Cortex of kidney (tissue), 1 donor: ENCODE measurements at places on chromosomes 11 and 22.

GRCh38 chr22:39624501-39624821 is 53.9 kb downstream of the CACNA1I start:
- DNase-seq = no peak

DNA sequence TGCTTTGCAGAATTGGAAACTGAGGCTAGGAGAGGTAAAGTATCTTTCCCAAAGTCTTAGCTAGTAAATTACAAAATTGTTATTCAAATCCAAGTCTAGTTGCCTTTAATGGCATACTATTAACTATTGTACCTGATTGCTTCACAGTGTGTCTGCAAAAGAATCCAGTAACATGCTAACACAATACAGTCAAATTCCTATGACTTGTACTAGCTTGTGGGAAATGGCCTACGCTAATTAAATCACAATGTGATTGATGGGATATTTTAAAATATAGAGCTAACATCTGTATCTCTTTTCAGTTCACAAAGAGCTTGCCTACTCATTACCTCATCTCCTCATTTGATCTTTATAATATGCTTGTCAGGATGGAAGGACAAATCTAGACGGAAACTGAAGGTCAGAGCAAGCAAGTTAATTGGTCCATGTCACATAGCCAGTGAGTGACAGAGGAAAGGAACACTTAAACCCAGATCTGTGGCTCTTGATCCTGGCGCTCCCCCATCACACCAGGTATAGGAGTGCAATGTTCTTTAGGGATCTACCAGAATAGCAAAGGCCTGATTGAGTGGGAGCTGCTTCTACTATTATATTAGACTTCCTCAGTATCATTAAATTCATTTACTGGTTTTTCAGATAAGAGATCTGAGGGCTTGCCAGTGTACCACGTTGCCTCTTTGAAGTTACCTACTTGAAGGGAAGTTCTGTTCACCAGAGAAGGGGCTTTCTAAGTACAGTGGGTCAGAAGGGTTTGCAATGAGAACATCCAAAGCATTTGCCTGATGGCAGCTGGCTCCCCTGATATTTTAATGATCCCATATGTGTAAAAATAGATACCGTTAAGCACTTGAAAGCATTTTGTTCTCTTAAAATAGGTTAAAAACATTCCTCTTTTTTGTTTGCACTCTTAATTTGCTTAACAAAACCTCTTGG is 213.6 kb upstream of the SESN3 start:
- DNase-seq = no peak

DNA sequence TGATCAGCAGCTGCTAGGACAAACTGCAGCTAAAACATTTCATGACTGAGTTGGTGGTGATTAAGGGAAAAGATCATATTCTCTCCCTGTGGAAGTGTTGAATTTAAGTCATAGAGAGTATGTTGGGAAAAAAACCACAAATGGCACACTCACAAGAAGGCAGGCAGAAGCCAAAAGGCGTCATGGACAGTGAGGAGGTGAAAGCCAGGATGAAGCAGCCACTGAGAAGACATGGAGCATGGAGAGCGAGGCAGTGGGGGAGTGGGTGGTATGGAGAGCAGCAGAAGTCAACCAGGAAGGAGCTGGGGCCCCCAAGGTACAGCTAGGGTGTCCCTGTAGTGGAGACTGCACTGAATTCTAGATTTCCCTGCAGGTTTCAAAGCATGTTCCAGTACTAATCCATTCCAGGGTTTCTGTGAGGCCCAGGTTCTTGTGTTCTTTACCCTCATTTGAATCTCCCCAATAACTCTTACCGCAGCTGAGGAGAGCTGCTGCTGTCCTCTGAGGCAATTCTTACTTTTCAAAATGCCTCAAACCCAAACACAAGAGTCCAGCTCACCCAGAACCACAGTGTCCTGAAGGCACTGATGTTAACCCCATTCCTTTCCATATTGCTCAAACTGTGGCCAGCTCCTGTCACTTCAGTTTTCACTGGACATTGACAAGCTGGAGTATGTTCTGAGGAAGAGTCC is 191.8 kb upstream of the E2F8 start:
- DNase-seq = no peak

DNA sequence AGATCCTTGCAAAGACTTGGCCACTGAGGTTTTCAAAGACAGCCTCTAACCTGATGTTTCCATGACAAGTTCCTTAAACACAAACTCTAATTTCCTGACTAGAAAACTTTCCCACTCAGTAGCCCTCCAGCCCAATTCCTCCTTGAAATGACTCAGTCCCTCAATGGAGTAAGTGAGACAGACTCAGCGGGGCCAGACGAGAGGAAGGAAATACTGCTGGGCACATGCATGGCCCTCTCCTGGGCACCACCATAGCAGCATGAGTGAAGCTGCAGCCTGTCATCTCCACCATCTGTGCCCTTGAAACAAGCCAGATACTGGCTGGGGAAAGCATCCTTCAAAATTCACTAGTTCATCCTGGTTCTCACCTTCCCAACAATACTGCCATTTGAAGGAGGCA is 76.2 kb upstream of the GDPD4 start:
- DNase-seq = no peak

DNA sequence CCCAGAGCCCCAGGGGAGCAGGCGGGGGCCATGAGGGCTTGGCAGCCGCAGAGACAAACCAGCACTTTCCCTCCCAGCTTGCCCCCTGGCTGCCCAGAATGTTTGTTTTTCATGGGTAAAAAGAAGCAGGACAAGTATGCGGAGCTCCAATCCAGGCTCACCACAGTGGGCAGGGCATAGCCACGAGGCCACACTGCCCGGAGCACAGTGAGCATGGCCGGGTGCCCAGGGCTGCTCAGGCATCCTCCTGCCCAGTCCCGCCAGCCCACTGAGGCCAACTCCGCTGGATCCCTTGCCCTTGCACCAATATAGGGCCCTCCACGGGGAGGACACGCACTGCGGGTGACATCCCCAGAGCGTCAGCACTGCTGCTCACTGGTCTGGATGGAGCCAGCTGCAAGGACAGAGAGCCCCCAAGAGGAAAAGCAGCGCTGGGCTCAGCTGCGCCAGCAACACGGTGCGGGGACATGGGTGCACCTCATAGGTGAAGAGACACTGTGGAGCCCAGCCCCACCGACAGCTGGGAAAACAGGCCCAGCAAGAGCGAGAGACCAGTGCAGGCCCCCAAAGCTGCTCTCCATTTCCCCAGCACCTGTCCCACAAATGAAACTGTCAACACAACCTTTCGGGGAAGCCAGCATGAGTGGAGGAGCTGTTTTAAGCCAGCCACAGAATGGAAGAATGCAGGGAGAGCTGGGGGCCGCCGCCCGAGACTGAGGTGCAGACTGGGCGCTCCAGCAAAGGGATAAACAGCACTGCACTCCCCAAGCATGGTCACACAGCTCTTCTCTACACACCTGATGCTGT is 24.8 kb downstream of the ARVCF start:
- no peak for DNase-seq

DNA sequence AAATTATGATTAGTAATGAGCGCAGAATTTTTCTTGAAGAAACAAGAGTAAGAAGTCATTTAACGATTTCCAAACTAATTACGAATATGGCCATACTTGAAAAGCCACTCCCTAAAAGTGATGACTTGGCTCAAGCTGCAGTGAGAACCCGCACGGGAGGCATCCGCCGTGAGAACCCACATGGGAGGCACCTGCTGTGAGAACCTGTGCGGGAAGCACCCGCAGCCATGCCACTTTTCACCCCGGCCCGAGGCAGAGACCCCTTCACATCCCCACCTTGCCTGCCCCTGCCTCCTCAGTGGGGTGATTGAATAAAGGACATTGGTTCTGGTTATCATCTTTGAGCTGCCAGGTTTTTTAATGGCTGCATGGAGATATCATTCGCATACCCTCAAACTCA is 89.7 kb downstream of the BRD1 start:
- DNase-seq = no peak

- no peak for DNase-seq
Measured at GRCh38 chr11:8354622-8355415, 91.1 kb upstream of the LMO1 start.

DNA sequence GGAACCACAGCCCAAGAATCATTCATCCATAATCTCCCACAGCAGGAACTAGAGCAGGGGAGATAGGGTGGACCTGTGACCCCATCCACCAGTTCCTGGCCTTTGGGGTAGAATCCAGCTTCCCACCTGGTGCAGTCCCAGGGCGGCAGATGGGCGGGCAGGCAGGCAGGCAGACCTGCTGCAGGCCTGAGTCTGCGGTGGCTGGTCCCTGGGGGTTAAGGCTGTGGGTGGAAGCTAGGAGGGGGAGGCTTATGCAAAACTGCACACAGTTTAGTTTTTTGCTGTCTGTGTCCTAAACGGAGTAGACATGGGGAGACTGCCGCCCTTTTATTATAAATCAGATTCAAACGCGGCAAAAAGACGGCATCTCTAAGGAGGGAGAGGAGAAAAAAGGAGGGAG is 4.5 kb upstream of the NEFH start:
- no peak for DNase-seq

- no peak for DNase-seq
Measured at GRCh38 chr11:120338107-120338933, 2.1 kb downstream of the ARHGEF12 start.

GRCh38 chr11:7306900-7307299 is 55.2 kb downstream of the SYT9 start:
- DNase-seq = no peak

DNA sequence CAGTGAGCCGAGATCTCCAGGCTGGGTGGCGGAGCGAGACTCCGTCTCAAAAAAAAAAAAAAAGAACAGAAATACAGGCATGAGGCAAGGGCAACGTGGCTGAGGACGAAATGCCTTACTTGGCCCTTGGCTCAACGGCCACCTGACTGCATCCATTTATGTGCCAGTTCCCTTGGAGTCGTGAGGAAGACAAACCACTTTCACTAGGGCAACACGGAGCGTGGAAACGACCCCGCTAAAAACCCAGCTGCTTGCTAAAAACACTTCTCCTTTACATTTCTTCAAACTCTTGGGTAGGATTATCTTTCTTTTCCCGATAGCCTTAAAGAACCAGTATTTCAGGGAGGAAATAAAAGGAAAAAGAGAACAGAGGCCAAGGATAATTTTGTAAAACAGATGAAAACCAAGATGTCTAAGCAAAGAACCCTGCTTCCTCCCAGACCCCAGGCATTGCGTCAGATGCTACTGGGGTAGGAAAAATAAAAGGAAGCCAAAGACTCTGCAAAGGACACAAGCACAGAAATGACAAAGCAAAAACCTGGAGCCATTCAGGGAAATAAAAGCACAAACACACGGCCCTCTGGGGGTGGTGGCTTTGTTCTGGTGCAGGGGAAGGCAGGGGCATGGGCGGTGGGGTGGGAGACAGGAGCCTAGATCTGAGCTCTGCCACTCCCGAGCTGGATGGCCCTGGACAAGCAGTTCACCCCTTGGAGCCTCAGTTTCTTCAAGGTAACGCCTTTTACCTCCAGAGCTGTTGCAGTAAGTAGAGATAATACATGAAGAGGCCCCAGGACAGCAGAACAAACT is 37.0 kb downstream of the PC start:
- DNase-seq = no peak

DNA sequence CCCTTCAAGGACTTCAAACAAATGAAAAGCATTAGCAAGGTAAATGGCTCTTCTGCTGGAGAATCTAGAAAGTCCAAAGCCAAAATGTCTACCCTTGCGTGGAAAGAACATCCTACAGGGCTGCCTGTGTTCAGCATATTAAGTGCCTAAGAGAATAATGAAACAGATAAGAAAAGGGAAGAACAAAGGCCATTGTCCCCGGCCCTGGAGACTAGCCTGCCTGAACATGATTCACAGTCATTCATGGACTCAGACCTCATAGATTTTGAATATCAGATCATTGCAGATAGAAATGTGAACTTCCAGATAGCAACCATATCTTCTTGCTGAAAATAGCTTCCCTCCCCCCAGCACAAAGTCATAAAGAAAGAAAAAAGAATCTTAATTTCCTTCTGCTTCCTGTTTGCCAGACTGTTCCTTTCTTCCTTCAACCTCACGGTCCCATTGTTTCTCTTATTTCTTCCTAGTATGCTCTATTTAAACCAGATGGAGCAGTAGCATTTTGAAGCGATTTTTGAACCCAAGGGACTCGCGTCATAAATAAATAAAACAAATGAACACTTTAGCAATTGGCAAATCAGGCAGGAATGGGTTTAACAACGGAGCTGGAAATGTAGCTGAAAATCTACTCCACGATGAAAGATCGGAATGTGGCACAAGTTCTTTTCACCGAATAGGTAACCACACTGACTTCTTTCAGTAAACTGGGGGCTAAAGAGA is 408.2 kb upstream of the CCDC90B start:
- no peak for DNase-seq

GRCh38 chr22:23269441-23270211 is 89.3 kb downstream of the BCR start:
- no peak for DNase-seq

DNA sequence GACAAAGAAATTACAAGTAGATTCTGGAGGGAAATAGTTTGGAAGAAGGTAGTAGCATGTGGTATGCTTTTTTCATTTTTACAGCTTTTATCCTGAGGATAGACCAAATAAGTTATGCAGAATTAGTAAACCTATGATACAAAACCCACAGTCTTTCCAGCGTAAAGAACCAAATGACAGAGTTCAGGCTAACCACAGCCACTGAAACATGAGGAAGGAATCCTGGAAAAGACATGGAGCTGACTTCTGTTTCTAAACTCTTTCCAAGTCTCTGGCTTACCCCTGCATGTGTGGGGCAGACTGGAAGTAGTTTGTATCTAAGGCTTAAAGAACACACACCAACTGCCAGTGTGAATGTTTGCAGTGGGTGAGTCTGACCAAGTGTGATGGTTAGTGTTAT is 258.4 kb upstream of the TENM4 start:
- no peak for DNase-seq

GRCh38 chr22:49704345-49705215 is 123.1 kb downstream of the BRD1 start:
- DNase-seq = no peak

DNA sequence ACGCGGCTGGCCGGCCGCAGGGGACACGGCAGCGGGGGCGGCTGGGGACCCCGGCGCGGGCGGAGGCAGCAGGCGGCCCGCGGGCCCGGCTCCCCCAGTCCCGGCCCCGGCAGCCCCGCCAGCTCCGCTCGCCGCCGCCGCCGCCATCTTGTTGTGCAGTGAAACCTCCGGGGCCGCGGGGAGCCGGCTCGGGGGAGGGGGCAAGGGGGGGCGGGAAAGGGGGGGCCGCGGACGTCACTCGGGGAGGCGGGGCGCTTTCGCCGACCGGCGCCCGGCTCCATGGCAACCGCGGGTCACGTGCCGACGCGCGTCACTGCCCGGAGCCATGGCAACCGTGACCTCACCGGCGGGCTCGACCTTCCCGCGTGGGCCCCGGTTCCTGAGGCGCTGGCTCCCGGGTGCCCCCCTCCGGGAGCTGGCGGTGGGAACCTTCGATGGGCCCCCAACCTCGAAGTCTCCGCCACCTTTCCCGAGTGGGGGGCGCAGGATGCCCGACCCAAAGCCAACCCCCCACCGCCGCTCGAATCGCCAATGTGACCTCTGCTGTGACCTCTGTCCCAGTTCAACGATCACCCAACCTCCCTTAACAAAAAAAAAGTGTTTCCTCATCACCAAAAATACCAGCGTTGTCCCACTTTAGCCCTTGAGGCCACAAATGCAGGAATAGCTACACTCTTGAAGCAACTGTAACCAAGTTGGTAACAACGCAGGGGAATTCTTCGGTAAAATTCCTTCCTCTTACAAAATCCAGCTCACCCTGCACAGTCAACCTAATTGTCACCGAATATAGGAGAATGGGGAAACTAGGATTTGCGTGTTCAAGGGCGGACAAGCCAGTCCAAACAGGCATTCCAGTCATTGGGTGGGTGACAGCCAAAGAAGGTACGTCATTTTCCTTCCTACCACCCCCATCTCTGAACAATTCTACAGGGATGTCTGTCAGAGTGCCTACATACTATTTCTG is at the start of gene SIK3:
Gene SIK3, minus strand, starts transcription at position 160 of the 964 bp plus-strand sequence. Its CDS starts 13 bp downstream, at position 147.
- DNase-seq = peak; percentile 60
